ENCODE measurements at places on chromosomes 16 and 17.

- no peak for DNase-seq
These were observed 250.1 kb upstream of the CDH5 start for GRCh38 chr16:66116163-66117002.

GRCh38 chr17:32772453-32773025, 104.4 kb downstream of the MYO1D start:
- no peak for DNase-seq

- DNase-seq, result no peak
These were observed 9.6 kb downstream of the MYO19 start for GRCh38 chr17:36525113-36525512.

- no peak for DNase-seq
These were observed 6.7 kb upstream of the PRPSAP2 start for GRCh38 chr17:18851201-18851600.

- DNase-seq, result no peak
These were observed 416.8 kb upstream of the CCL2 start for GRCh38 chr17:33838281-33838680.

GRCh38 chr17:31058976-31059375, 35.8 kb upstream of the NF1 start:
- peak; percentile 51 for DNase-seq
